Bone marrow (tissue), 2 donors: ENCODE measurements at places on chromosomes 5 and 9.

DNA sequence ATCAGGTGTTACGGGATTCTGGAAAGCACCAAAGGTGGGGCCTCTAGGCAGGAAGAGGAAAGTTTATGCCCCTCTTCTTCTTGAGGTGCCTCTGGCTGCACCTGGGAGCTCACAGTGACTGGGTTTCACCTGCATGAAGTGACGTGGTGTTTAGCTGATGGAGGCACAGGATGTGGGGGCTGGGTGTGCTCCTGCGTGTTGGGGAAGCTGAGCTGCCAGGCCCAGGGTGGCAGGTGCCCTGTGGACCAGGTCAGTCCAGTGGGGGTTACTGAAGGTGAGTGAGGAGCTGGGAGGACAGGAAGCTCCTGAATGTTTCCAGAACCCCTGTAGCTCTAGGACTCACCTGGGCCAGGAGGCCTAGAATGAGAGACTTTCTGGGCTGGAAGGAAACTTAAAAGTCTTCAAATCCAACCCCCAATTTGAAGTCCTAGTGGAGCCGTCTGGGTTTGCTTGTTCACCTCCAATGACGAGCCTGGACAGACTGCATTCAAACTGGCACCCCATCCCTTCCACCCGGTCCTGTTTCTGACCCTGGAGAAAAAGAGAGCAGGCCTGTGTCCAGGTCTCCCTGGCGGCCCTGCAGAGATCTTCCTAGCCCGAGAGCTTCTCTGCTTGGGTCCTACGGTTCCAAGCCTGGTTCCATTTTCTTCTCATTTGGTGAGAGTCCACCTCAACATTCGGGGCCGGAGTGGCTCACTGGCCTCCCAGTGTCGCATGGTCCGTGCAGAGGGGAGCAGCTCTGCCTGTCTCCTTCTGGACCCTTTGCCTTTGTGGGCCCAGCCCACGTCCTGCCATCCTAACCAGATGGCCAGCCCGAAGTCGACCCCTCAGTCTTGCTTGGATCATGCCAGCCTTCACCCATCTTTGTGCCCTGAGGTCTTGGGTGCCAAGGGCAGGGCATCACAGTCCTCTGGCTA, 22.3 kb downstream of the TRAF1 start:
- no peak for DNase-seq

- DNase-seq: no peak
These were observed 60.3 kb downstream of the NR6A1 start for GRCh38 chr9:124710766-124711165.

DNA sequence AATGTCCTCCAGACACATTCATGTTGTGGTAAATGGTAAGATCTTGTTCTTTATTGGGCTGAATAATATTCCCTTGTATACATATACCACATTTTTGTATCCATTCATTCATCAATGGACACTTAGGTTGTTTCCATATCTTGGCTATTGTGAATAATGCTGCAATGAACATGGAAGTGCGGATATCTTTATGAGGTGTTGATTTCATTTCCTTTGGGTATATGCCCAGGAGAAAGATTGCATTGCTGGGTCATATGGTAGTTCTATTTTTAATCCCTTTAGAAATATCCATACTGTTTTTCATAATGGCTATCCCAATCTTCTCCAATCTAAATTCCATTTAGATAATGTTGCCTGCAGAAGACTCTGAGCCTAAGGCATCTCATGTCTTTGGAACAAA, 78.0 kb upstream of the TNC start:
- DNase-seq: no peak

- DNase-seq: no peak
These were observed 68.4 kb downstream of the PSD2 start for GRCh38 chr5:139863855-139864558.

- no peak for DNase-seq
These were observed 33.9 kb downstream of the UNC13B start for GRCh38 chr9:35195683-35196082.

DNA sequence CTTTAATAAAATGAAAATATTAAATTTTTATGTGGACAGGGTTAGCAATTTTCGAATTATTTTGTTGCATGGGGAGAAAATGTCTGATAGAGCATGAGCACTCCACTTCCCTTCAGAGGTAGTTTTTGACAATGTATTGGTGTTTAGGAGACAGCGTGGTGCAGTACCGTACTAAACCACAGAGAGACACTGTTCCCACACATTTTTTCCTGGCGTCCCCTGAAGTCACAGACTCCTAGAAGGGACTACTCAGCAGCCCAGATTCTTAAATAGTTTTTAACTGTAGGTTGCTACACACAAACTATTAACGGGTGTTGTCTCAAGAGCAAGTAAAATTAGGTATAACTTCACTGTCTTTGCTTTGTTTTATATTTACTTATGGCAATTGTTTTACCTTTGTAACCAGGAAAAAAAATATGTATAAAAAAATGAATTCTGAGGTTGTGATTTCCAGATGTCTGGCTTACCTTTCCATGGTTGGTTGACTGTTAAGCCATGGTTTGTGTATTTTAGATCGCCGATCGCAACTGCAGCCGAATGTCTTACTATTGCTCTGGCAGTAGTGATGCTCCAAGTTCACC, 171.2 kb downstream of the DOCK8 start:
- no peak for DNase-seq

- DNase-seq: no peak
These were observed 4.2 kb downstream of the SIL1 start for GRCh38 chr5:139193928-139194327.

DNA sequence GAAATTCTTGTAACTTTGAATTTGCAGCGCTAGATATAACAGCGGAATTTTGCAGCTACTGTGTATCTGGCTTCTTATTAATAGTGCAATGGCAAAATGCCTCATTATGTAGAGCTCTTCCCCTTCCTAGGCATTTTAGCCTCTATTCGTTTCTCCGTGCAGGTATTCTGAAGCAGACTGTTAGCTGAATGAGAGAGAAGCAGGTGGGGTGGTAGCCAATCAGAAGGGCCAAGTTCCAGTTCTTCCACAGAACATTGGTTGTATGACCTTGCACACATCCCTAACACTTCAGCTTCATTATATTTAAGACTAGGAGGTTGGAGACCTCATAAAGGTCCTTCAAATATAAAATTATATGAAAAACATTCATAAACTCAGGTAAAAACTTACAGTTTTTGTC, 1.2 kb upstream of the VPS13A start:
- DNase-seq: no peak

GRCh38 chr9:88673886-88674285, 138.9 kb downstream of the NXNL2 start:
- no peak for DNase-seq

DNA sequence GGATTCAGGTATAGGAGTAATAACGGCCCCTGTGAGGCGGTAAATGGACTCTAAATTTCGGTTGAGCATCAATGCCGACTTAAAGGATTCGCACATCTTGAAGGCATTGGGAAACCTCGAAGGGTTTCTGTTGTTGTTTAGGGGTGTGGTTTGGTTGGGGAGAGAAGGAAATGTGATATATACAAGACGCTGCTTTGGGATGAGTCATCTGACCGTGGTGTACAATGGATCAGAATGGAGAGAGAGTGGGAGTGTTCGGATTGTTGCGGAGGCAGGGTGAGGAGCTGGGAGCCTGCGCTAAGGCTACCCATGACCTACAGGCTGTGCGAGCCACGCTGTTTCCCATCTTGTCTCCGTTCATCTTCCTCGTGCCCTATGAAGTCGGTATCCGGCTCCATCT, 60.4 kb upstream of the ERCC6L2 start:
- no peak for DNase-seq

DNA sequence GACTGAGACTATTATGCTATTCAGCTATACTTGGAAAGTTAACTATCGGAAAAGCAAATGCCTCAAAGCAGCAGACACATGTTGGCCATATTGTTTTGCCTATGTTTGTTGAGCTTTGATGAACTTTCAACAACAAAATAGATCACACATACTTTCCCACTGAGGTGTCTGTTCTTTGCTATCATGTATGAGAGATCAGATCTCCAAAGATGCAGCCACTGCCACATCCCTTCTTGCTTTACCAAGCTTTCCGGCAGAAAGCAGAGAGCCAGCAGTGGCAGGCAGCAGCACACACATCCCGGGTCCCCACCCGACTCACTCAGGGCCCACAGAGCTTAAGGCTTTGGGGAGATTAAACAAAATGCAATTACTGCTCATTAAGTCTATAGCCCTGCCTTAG, 18.8 kb downstream of the ZBTB5 start:
- DNase-seq: no peak

DNA sequence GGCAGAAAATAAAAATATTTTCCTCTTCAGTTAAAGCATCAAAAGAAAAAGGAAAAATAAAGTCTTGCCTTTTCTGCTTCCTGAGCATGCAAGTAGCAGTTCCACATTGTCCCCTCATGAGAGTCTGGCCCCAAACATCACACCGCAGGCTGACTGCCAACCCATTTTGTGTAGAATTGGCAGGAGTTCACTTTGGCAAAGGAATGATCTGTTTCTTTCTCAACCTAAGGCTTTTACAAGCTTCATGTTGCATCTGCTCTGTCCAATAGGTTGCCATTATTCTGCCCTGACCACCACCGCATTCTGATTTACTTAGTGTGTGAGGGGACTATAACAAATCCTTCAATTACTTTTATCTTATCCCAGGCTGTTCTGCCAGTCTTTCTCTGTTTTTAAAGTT, 249.5 kb downstream of the ISL1 start:
- no peak for DNase-seq
